ENCODE measurements at places on chromosomes 3 and 15. TPM values are rescaled to one million over a fixed set of nuclear protein-coding genes. Genes with fewer than 3 reads are reported as not detected.

IGSF10 gene
- polyA plus RNA-seq = 2.2 TPM

FEZF2 gene
- polyA plus RNA-seq = not detected

BRPF1 gene
- polyA plus RNA-seq = 19.1 TPM

EHHADH gene
- 28.6 TPM for polyA plus RNA-seq

CGNL1 gene
- 72.5 TPM for polyA plus RNA-seq

FURIN gene
- 46.6 TPM for polyA plus RNA-seq

LZTFL1 gene
- 71.6 TPM for polyA plus RNA-seq

WDR48 gene
- polyA plus RNA-seq = 108 TPM

FBXO40 gene
- 0.07 TPM for polyA plus RNA-seq

CCRL2 gene
- 1.3 TPM for polyA plus RNA-seq

IGDCC3 gene
- polyA plus RNA-seq = 6.4 TPM

ALDH1A3 gene
- 4.7 TPM for polyA plus RNA-seq

AADACL2 gene
- not detected for polyA plus RNA-seq

CFAP100 gene
- polyA plus RNA-seq = 1.1 TPM

POTEB2 gene
- not detected for polyA plus RNA-seq

SAXO2 gene
- 5.4 TPM for polyA plus RNA-seq

TM2D3 gene
- 74.1 TPM for polyA plus RNA-seq

SYNPR gene
- polyA plus RNA-seq = 0.07 TPM

ADGRG7 gene
- 0.10 TPM for polyA plus RNA-seq

PDCD6IP gene
- polyA plus RNA-seq = 154 TPM

MINAR1 gene
- 1.1 TPM for polyA plus RNA-seq

SFMBT1 gene
- polyA plus RNA-seq = 11.0 TPM
